ENCODE measurements at places on chromosomes 1 and 21. TPM values are rescaled to one million over a fixed set of nuclear protein-coding genes. Genes with fewer than 3 reads are reported as not detected.

CENPL gene
- polyA plus RNA-seq: 1.8 TPM

MEX3A gene
- 1.5 TPM for polyA plus RNA-seq

CHIA gene
- not detected for polyA plus RNA-seq

CENPF gene
- polyA plus RNA-seq: 3.6 TPM

DMRTA2 gene
- not detected for polyA plus RNA-seq

FCRL5 gene
- 10.2 TPM for polyA plus RNA-seq

CCDC190 gene
- not detected for polyA plus RNA-seq

KPNA6 gene
- 15.3 TPM for polyA plus RNA-seq

ZYG11A gene
- polyA plus RNA-seq: not detected

LDLRAD2 gene
- polyA plus RNA-seq: under 0.01 TPM

DDR2 gene
- polyA plus RNA-seq: 3.5 TPM

MMP23B gene
- polyA plus RNA-seq: 2.3 TPM

IGFN1 gene
- under 0.01 TPM for polyA plus RNA-seq

REN gene
- 0.32 TPM for polyA plus RNA-seq

SHISAL2A gene
- polyA plus RNA-seq: not detected

RNF207 gene
- polyA plus RNA-seq: 5.3 TPM

AK4 gene
- polyA plus RNA-seq: 10.8 TPM

MKNK1 gene
- 30.3 TPM for polyA plus RNA-seq

All from sigmoid colon (tissue), 7 donors.